AG09309 (cell line): ENCODE measurements at places on chromosomes 16 and 17.

DNA sequence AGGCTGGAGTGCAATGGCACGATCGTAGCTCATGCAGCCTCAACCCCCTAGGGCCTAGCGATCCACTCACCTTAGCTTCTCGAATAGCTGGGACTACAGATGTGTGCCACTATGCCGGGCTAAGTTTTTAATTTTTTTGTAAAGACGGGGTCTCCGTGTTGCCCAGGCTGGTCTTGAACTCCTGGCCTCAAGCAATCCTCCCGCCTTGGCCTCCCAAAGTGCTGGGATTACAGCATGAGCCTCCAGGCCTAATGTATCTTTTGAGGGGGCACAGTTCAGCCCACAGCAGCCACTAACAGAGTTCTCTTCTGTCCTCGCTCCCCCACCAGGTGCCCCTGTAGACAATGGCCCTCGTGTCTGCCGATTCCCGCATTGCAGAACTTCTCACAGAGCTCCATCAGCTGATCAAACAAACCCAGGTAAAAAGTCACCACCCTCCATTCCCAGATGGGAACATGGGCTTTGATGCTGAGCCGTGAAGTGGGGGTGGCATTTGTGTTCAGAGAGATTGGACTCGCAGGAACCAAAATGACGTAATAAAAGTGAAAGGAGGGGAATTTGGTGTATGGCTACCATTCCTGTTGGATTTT is 16.0 kb downstream of the SULT1A2 start:
- DNase-seq: no peak

GRCh38 chr17:4940555-4941318 is 669 bp downstream of the RNF167 start:
- no peak for DNase-seq

GRCh38 chr16:87560428-87561199 is 41.7 kb upstream of the JPH3 start:
- no peak for DNase-seq

- no peak for DNase-seq
These were observed 49.4 kb downstream of the SLC39A11 start for GRCh38 chr17:73042809-73043685.

GRCh38 chr16:3180445-3180878 is 7.5 kb upstream of the OR1F1 start:
- no peak for DNase-seq

DNA sequence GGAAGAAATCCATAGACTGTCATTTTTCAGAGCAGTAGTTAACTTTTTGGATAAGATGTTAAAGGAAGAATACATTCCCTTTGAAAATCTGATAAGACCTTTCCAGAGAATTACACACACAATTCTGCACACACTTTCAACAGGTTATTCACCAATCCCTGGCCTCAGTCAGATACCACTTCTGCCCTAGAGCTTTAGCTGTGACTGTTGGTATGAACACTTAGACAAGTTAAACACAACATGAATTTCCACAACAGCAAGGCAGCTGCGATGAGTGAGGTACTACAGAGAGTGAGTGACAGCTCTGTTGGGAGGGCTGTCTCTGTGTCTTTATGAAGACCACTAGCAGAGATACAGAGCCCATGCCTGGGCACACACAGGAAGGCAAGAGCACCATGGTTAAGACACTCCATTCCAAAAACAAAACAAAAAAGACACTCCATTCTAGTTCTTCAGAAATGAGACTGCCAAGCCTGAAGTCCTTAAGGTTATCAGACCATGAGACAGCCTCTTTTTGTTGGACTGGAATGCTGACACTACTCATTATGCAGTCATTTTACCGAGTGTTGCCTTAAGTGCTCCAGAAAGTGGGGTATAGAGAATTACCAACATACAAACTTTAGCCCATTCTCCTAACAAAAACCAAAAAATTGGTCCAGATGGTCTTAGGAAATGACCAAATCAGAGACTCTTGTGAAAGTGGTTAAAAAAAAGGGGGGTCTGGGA is 42.4 kb downstream of the TOM1L2 start:
- DNase-seq: no peak

DNA sequence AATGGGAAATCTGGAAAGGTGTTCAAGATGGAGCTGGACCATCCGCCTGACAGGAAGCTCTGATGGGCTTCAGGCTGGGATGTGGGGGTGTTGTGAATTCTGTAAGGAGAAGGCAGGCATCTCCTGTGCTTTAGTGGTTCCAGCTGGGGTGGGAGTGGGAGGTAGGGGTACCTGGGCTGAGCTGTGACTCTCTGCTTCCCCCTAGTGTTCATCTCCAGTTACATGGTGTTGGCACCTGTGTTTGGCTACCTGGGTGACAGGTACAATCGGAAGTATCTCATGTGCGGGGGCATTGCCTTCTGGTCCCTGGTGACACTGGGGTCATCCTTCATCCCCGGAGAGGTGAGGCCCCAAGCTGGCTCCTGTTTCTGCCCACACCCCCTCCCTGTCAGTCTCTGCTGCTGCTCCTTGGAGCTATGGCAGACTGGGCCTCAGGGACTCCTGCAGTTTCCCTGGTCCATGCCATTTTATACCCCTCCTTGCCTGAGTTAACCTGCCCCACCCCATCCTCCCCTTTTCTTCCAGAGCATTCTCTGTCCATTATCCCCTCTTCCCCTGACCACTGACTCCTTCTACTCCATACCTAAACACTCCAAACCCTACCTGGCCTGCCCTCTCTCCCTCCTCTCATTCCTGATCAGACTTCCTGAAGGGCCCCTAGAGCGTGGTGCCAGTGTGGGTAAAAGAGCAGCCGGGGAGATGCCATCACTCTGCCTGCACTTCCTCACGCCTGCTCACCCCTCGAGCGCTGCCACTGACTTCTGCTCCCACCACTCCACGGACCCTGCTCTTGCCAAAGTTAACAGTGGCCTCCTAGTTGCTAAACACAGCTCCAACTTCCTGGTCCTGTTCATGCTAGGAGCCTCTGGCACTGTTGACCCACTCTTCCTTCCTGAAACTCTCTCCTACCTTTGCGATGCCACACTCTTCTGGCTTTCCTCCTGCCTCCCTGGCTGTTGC is 3.4 kb downstream of the SPNS1 start:
- no peak for DNase-seq

- DNase-seq: no peak
These were observed 69.8 kb downstream of the KSR1 start for GRCh38 chr17:27525836-27526603.

GRCh38 chr17:79361873-79362771 is 248.7 kb downstream of the RBFOX3 start:
- DNase-seq: no peak

GRCh38 chr16:15650698-15651171 is 690 bp downstream of the NDE1 start:
- DNase-seq: no peak

DNA sequence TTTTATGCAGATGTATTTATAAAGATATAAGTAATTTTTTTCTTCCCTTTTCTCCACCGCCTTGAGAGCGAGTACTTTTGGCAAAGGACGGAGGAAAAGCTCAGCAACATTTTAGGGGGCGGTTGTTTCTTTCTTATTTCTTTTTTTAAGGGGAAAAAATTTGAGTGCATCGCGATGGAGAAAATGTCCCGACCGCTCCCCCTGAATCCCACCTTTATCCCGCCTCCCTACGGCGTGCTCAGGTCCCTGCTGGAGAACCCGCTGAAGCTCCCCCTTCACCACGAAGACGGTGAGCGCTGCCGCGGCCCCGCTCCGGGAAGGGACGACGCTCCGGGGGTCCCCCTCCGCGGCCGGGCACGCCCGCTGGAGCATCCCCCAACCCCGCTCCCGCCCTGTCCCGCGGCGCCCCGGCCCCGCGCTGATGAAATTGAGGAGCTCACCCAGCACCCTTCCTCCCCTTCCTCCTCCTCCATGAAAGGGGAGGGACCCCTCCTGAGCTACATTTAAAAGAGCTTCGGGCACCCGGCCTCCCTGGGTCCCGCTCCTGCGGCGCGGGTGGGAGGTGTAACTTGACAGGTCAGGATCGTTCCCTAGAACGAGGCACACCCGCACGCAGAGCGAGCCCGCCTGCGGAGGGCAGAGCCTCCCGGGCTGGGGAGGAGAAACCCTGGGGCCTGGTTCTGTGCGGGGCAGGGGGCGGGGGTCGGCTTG is 706 bp downstream of the HLF start:
- no peak for DNase-seq

DNA sequence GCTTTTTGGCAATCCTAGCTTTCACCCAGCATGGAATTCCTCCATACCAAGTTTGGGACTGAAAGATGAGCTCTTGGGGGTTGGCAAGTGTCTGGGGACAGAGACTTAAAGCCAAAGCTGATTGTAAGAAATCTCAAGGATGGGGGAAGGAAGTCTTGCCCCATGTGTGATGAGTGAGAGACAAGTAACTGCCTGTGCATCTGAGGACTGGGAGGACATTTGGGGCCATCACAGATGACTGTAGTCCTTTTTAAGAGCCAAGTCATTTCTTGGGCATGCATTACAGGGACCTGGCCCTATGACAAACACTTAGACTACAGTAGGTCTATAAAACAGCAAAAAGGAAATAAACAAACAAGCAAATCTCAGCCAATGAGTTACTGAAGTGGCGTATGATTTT is 36.3 kb upstream of the CCL2 start:
- no peak for DNase-seq
